Epithelial cell of proximal tubule (primary cell): ENCODE measurements at places on chromosomes 16 and 17.
A peak's percentile ranks its signal among the peaks of the same experiment; 100 is the strongest.

DNA sequence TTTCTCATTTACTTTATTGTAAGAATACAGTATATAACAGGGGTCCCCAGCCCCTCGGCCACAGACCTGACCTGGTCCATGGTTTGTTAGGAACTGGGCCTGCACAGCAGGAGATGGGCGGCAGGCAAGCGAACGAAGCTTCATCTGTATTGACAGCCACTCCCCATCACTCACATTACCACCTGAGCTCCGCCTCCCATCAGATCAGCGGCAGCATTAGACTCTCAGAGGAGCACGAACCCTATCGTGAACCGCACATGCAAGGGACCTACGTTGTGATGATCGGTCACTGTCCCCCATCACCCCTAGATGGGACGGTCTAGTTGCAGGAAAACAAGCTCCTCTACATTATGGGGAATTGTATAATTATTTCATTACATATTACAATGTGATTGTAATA is 410.6 kb downstream of the SLC39A11 start:
- DNase-seq = no peak

GRCh38 chr17:22507823-22508222 is 815.5 kb downstream of the KCNJ18 start:
- DNase-seq = no peak

DNA sequence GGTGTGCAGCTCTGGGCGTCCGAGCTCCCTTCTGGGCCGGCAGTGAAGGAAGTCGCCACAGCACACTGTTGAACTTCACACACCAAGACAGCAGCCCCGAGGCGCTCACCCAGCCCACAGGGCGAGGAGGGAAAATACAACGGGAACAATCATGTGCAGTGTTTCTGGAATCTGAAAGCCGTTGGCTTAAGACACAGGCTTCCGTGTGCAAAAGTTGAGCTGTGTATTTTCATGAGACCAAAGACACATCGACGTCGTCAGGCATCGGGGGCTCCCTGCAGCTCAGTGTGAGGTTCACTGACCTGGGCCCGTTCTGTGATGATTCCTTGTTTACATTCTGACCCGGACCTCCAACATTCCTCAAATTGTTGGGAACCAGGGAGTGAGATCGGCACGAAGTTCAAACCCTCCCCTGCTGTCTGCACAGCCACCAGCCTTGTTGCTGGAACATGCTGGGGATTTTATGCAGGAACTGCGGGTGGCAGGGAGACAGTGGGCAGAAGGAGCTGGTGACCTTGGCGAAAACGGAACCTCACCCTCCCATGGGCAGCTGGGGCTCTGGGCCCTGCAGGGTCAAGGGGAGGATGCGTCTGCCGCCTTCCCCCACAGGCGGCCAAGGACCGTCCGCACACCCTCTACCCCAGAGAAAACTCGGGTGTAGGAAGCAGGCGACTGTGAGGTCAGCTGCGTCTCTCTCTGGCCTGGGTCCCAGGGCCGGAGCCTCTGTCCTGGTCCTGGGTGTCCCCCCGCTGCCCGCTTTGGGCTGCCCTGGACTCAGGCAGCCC is 72.2 kb downstream of the METRNL start:
- DNase-seq = peak; percentile 6

GRCh38 chr16:51419768-51420167 is 268.7 kb upstream of the SALL1 start:
- DNase-seq = no peak

DNA sequence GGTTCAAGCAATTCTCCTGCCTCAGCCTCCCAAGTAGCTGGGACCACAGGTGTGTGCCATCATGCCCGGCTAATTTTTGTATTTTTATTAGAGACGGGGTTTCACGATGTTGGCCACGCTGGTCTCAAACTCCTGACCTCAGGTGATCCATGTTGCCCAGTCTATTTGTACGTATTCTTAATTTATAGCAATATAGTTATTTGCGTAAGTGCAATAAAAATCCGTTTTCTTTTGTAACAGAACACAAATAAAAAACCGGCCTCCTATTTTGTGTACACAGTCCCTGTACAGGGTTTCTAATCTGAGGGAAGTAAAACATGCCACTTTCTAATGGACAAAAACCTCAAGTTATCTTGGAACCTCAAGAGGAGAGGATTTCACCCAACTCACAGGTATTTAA is 7.7 kb downstream of the RNPS1 start:
- no peak for DNase-seq

- no peak for DNase-seq
These were observed 5.8 kb upstream of the GSE1 start for GRCh38 chr16:85607321-85607765.

- DNase-seq = no peak
These were observed 3.7 kb upstream of the DHX33 start for GRCh38 chr17:5472511-5472910.

- no peak for DNase-seq
These were observed 74.7 kb upstream of the GNAO1 start for GRCh38 chr16:56116577-56116964.

GRCh38 chr17:17454276-17454675 is 22.5 kb upstream of the MED9 start:
- no peak for DNase-seq

DNA sequence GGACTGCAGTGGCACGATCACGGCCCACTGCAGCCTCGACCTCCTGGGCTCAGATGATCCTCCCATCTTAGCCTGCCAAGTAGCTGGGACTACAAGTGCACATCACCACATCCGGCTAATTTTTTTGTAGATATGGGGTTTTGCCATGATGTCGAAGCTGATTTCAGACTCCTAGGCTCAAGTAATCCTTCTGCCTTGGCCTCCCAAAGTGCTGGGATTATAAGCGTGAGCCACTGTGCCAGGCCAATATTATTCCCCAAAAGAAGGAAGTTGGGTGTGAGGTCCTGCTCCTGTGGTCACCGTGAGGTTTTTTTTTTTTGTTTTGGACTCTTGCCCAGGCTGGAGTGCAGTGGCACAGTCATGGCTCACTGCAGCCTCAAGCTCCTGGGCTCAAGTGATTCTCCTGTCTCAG is 1.5 kb downstream of the AMZ2 start:
- DNase-seq = no peak

- DNase-seq = no peak
These were observed 29.9 kb downstream of the AXIN1 start for GRCh38 chr16:322476-323143.

GRCh38 chr17:51015145-51015558 is 105.5 kb downstream of the SPAG9 start:
- DNase-seq = no peak

DNA sequence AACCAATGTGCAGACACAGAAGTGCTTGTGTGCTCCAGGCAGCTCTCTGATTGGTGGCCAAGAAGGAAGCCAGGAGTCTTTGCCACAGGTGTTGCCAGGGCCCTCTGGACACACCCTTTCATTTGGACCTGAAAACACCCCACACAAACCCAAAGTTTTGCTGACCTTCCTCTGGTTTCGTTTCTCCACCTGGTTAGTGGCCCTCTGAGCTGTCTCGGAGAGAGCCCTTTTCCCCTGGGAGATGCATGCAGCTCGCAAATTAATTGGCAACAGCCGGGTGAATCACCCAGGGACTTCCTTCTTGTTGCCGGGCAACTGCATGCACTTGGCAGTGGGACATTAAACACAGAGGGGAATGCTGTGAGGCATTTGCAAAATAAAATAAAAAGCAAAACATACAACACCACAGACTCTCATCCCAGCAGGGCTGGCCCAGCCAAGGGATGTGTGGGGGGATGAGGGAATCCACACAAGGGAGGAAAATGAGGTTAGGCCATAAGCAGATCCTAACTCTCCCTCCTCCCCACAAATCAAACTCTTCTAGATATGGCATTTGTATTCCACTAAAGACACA is 286.6 kb downstream of the SOX9 start:
- peak; percentile 86 for DNase-seq

- no peak for DNase-seq
These were observed 122.3 kb upstream of the CIBAR2 start for GRCh38 chr16:85234310-85235204.

DNA sequence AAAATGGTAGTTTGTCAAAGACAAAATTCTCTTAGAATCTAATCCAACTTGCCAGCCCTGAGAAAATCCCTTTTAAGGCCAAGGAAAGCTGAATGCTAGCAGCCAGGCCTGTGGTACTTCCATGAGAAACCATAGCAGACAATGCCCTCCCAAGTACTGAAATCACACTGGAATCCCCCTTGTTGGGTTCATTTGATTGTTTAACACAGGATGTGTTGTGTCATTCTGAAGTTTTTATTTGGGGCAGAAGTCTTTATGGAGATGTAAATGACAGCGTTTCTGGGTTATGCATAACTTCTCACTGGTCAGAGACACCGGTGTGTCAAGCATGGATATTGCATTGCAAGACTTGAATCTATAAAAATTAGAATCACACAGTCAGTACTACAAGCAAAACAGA is 6.0 kb upstream of the ARL2BP start:
- DNase-seq = no peak

GRCh38 chr17:44794851-44795413 is 35.2 kb downstream of the GJC1 start:
- DNase-seq = peak; percentile 95

- DNase-seq = no peak
These were observed 17.7 kb downstream of the KIF19 start for GRCh38 chr17:74343526-74344284.

DNA sequence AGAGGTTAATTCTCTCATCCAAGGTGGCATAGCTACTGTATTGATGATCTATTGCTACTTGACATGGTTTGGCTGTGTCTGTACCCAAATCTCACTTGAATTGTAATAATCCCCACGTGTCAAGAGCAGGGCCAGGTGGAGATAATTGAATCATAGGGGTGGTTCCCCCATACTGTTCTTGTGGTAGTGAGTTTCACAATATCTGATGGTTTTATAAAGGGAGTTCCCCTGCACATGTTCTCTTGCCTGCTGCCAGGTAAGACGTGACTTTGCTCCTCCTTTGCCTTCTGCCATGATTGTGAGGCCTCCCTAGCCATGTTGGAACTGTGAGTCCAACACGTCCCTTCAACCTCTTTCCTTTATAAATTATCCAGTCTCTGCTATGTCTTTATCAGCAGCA is 22.9 kb upstream of the CPPED1 start:
- DNase-seq = no peak

GRCh38 chr17:7218166-7218565 is 1.5 kb downstream of the DLG4 start:
- no peak for DNase-seq

- no peak for DNase-seq
These were observed 14.0 kb downstream of the CLEC19A start for GRCh38 chr16:19299565-19299964.

DNA sequence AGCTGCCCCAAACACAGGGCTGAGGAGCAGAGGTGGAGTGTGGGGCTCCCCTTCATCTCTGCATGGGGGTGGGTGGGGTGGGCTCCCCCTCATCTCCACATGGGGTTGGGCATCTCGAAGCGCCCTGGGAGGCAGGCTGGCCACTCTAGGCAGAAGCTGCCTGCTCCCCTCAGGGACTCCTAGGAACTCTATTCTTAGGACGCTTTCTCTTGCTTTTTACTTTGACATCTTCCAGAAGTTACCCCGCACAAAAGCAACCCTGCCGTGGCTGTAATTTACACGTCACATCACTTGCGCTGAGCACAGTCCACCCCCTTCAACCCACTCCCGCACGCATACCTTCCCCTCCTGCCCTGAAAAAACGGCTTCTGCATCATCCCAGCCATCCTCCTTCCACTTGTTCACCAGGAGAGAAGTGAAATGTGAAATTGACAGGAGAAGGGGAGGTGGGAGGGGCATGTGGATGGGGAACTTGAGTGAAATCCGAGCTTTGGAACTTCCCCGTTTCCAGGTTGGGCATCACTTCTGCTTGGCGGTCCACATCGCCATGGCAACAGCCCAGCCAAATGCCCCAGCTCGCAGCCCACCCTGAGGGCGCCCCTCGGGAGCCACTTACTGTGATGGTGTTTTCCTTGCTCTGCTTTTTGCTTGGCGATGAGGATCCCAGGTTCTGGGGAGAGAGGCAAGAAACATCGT is 53.7 kb upstream of the RCVRN start:
- DNase-seq = no peak

DNA sequence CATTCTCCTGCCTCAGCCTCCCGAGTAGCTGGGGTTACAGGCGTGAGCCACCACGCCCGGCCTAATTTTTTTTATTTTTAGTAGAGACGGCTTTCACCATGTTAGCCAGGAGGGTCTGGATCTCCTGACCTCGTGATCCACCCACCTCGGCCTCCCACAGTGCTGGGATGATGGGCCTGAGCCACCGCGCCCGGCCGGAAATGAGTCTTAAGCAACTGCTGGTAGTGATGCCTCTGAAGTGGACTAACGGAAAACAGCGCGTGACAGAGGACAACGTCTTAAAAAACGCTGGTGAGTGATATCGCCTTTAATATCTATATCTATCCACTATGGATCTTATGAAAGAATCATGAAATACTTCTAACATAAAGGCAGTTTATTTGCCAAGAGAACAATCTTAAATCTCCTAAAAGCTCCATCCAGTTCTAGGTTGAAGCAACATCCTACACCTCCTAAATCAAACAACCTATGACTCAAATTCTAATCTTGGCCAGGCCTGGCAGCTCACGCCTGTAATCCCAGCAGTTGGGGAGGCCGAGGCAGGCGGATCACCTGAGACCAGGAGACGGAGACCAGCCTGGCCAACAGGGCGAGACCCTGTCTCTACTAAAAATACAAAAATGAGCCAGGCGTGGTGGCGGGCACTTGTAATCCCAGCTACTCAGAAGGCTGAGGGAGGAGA is 69.8 kb downstream of the NXN start:
- DNase-seq = no peak

GRCh38 chr17:77068915-77069314 is 71.9 kb upstream of the SEC14L1 start:
- no peak for DNase-seq

DNA sequence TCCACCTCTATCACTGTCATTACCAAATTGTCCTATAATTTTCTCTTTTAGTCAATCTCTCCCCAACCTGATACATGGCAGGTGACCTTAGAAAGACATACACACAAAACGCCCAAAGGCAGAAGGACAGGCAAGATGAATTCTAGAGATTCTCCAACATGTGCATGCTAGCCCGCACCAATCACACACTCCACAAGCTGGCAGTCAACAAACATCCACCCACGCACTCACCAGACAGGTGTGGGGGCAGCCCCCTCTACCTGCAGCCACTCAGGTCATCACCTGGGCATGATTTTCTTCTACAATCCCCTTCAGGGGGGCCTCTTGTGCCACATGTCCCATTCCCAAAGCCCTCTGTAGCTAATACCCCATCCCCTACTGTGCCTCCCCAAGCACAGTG is 9.5 kb downstream of the MPP2 start:
- DNase-seq = no peak

DNA sequence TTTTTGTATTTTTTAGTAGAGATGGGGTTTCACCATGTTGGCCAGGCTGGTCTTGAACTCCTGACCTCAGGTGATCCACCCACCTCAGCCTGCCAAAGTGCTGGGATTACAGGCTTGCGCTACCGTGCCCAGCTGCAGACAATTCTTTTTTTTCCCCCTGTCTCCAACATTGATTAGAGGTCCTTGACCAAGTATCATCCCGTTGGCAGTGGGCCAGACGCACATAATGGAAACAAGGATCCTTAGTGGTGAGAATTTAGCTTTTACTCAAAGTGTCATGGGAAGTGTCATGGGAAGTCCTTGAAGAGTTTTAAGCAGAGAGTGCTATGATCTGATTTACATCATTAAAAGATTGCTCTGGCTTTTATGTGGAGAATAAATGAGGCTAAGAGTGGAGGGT is 2.1 kb upstream of the FBXO47 start:
- no peak for DNase-seq

GRCh38 chr17:28485049-28485448 is 11.6 kb downstream of the SLC13A2 start:
- DNase-seq = no peak

GRCh38 chr16:17526956-17527937 is 56.5 kb upstream of the XYLT1 start:
- DNase-seq = no peak
